Hematopoietic multipotent progenitor cell (in vitro differentiated cells): ENCODE measurements at places on chromosomes 7 and 10.

DNA sequence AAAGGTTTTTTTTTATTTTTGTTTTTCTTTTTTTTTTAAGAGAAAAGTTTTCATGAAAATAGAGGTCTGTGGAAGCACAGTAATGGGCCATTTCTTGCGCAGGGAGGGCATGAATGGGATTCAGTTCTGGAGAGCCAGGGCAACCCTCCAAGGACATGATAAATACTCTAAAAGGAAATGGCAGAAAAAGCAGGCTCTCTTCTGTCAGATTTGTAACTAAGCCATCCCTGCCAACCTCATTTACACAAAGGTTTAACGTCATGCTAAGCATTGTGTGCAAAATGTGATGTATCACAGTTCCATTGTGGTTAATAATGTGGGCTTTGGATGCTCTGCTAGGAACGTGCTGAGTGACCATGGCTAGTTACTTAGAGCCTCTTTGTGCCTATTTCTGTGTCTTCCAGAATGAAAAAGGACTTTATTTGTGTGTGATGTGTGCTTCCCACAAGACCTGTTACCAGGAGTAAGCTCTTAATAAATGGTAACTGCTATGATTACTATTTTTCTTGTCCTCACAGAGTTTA is 1095.9 kb upstream of the SORCS1 start:
- DNase-seq: no peak

- no peak for DNase-seq
Observed at GRCh38 chr7:67773081-67773480, 776.4 kb downstream of the TYW1 start.

GRCh38 chr10:132232023-132232951 is 45.5 kb downstream of the DPYSL4 start:
- peak; percentile 75 for DNase-seq

GRCh38 chr7:154743206-154743605 is 259.7 kb downstream of the PAXIP1 start:
- DNase-seq: no peak

GRCh38 chr7:55271069-55271626 is 94.0 kb upstream of the LANCL2 start:
- DNase-seq: no peak

DNA sequence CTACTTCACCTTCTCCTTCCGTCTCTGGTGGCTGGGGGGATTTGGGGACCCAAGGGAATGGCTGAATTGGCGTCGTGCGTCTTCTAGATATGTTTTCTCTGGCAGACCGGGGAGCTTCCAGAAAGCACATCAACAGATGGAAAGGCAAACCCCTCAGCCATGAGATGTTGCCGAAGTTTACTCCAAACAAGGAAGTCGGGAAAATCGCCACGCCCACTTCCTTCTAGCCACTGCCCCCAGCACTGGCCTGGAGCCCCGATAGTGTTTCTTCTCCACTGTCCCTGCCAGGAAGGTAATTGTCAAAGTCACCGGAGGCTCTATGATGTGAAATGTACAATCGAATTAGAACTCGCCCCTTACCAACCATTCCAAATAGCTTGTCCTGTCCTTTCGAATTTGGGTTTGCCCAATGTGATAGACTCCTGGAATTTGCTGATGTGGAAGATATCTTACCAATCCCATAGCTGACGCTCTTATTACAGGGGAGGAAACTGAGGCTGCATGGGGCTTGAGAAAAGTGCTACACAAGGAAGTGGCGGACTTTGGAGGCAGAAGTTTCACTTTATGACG is 191.0 kb downstream of the LSM5 start:
- DNase-seq: no peak

GRCh38 chr7:103686763-103687162 is 240.8 kb upstream of the SLC26A5 start:
- DNase-seq: no peak

DNA sequence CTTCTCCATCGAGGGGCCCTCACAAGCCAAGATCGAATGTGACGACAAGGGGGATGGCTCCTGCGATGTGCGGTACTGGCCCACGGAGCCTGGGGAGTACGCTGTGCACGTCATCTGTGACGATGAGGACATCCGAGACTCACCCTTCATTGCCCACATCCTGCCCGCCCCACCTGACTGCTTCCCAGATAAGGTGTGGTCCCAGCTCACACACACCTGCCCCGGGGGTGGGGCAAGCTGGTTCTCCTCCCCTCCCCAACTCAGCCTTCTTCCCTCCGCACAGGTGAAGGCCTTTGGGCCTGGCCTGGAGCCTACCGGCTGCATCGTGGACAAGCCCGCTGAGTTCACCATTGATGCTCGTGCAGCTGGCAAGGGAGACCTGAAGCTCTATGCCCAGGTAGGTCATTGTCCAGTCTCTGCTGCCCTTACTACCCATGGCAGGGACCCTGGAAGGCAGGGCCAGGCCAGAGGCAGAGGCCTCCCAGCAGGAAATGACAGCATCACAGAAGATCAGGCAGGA is 11.0 kb downstream of the FLNC start:
- DNase-seq: no peak

- DNase-seq: no peak
Observed at GRCh38 chr10:96666741-96667140, 53.6 kb downstream of the PIK3AP1 start.

DNA sequence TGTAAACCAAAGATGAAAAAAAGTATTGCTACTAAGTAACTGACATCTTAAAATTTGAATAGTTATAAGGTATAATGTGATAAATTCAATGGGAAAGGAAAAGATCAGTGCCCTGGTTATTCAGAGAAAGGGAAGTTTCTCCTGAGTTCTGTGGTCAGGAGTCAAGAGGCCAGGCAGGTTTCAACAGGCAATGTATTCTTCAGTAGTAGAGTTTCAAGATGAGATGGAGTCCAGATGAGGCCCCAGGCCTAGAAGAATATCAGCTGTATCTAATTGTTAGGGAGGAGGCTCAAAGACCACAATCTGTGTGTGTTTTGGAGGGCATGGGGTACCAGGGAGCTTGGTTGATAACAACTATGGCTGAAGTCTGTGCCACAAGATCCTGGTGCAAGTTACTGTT is 101.4 kb upstream of the DLX6 start:
- no peak for DNase-seq

GRCh38 chr10:98488669-98489430 is 42.1 kb upstream of the HPS1 start:
- DNase-seq: no peak

GRCh38 chr10:70779511-70780369 is 5.4 kb downstream of the TBATA start:
- no peak for DNase-seq

- no peak for DNase-seq
Observed at GRCh38 chr10:12481924-12482323, 132.6 kb downstream of the CAMK1D start.

DNA sequence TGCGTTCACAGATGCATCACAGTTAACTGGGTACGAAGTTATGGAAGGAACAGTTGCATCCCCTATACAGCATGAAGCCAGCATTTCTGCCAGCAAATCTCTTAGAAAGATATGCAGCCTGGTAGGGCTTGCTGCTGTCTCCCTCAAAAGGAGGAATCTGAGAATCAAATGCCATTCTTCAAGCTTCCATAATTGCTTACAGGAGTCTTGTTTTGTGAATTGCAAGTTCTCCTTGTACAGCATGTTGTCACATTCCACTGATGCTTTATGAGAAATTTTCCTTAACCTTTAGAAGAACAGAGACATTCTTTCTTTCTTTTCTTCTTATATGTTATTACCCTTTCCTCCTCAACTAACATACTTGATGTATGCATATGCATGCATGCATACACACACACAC is 134.6 kb downstream of the CHRM2 start:
- no peak for DNase-seq

- DNase-seq: no peak
Observed at GRCh38 chr10:124033887-124034218, 59.5 kb downstream of the CHST15 start.

DNA sequence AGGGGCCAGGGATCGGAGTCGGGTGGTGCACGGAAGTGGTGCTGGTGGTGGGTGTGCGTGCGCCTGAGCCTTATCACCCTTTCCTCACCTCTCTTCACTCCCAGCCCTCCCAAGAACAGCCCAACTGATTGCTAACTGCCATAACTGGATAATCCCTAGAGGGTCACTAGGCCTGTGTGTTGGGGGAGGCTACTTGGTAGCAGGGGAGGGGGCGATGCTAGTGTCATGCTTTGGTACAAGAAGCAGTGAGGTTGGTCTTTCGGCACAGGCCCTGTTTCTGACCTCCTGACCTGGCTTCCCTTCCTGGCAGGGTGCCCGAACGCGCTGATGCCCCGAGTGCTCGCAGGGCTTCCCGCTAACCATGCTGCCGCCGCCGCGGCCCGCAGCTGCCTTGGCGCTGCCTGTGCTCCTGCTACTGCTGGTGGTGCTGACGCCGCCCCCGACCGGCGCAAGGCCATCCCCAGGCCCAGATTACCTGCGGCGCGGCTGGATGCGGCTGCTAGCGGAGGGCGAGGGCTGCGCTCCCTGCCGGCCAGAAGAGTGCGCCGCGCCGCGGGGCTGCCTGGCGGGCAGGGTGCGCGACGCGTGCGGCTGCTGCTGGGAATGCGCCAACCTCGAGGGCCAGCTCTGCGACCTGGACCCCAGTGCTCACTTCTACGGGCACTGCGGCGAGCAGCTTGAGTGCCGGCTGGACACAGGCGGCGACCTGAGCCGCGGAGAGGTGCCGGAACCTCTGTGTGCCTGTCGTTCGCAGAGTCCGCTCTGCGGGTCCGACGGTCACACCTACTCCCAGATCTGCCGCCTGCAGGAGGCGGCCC is 652 bp downstream of the KAZALD1 start:
- peak; percentile 58 for DNase-seq

GRCh38 chr10:90136731-90137316 is 435.4 kb downstream of the KIF20B start:
- DNase-seq: peak; percentile 9

DNA sequence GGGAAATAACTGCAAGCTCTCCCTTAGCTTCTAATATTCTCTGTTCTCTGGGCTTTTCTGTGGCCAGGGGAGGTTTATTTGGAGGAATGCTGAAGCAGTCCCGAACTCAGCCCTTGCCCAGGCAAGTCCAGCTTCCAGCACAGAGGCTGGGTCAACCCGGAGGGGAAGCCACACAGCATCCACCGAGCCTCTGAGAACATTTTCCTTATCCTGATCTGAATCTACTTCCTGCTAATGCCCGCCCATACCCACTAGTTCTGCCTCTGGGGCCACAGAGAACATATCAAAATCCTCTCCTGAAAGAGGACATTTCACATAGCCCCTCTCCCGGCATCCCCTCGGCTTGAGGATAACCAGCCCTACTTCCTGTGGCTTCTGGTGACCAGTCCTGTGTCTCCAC is 31.1 kb downstream of the SH3PXD2A start:
- no peak for DNase-seq

GRCh38 chr7:138436388-138436787 is 23.7 kb upstream of the TRIM24 start:
- DNase-seq: no peak

DNA sequence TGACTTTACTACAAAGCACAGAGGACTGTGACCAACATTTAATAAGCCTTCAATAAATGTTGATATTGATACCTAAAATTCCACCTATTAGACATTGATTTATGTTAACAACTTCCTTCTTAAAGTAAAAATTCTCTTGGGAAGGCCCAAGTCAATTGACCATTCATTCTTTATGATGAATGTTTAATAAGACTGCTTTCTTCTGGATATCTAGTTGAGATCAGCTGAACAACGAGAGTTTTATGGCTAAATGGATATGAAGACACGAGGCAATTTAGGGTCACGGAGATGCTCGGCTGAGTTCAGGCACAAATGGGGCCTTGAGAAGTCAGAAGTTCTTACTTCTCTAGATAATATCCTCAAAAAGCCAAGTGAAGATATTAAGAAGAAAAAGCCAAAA is 258.8 kb downstream of the FRMD4A start:
- DNase-seq: no peak

DNA sequence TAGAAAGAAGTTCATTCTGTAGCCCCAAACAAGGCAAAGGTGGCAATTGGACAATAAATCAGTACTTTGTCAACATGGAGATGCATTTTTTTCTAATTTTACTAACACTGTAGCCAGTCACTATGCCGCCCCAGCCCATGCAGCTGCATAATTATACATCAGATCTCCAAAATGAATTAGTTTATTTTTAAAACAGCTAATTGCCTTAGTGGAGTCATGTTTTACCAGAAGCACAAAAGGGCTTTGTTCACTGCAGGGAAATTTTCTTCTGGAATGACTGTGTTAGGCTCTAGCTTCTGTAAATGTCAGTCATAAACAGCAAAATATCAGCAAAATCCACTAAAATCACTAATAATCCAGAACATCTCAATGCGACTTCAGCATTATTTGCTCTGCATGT is 20.1 kb upstream of the HDAC9 start:
- DNase-seq: no peak

DNA sequence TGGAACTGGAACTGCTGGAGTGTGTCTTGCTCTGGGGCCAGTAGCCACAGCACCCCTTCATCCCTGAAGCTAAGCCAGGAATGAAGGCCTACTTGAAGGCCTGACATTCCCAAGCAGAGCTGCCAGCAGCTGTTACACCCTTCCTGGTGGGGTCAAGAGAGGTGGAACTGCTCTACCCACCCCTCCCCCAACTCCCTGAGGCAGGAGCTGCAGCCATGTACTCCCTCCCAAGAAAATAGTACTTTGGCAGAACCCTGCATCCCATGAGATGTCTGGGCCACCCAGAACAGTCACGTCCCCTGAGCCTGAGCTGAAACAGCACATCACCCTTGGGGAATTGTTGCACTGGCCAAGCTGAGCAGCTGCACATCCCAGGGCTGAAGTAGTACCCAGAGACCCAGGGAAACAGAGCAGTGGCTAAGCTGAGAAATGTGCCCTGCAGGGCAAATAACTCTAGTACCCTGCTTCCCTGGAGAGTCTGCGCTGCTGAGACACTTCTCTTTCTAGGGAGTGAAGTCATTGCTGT is 63.4 kb upstream of the PLA2G12B start:
- DNase-seq: no peak

- DNase-seq: no peak
Observed at GRCh38 chr7:2050511-2050866, 182.3 kb downstream of the MAD1L1 start.

- DNase-seq: no peak
Observed at GRCh38 chr10:123148414-123149161, 652 bp downstream of the HMX2 start.

DNA sequence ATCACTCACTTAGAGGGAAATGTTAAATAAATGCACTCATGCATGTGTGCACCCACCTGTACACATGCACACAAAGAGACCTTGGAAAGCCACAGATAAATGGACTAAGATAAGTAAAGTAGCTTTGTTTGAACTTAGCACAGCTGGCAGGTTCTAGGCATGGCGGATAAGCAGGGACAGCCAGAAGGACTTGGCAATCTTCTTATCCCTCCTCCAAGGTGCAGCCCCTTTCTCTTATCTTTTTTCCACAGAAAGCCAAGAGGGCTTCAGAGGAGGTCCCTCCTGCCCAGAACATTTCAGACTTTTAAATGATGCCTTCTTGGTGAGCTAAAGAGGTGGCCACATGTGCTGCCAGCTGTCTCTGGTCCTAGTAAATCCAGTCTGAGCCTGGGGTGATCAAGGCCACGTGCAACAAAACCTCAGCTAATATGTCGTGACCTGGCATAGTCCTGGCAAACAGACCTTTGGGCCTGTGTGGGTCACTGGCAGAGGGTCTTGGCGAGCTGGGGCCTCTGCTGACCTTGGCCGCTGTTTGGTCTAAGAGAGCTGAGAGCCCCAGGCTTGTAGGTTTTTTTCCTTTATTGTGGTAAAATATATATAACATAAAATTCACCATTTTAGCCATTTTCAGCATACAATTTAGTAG is 43.2 kb upstream of the SLC35B4 start:
- no peak for DNase-seq

- no peak for DNase-seq
Observed at GRCh38 chr10:115903845-115904244, 369.2 kb downstream of the GFRA1 start.

- DNase-seq: no peak
Observed at GRCh38 chr10:5981529-5981928, 4.2 kb upstream of the IL15RA start.
